ENCODE measurements at places on chromosomes 4 and X.

GRCh38 chrX:118558926-118559325 is 63.3 kb downstream of the DOCK11 start:
- no peak for DNase-seq

DNA sequence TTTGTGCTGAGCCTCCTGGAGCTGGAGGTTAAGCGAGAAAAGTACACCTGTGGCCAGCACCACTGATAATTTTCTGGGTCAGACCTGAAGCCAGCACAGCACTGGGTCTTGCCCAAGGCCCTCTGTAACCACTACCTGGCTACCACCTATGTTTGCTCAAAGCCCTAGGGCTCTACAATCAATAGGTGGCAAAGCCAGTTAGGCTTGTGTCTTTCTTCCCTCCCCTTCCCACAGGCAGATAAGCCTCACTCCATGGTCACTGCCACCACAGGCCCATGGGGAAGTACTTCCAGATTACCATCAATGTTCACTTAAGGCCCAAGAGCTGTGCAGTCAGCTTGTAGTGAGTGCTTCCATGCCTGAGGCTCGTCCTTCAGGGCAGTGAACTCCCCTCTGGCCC is 35.2 kb upstream of the ARMCX4 start:
- no peak for DNase-seq

DNA sequence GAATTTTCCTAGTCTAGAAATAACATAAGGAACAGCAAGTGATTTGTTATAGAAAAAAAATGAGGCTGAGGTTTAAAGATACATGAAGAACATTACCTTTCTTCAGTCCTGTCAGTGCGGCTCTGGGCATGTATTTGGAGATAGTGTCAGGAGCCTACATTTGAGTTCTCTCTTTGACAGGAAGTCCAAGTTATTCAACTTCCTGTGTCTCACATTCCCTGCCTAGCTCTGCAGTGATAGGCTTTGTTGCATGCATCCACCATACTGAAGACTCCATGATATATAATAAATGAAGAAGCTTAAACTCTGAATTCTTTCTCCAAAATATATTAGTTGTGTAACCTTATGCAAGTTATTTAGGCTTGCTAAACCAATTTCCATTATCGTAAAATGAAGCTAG is 148.7 kb downstream of the RELL1 start:
- no peak for DNase-seq

DNA sequence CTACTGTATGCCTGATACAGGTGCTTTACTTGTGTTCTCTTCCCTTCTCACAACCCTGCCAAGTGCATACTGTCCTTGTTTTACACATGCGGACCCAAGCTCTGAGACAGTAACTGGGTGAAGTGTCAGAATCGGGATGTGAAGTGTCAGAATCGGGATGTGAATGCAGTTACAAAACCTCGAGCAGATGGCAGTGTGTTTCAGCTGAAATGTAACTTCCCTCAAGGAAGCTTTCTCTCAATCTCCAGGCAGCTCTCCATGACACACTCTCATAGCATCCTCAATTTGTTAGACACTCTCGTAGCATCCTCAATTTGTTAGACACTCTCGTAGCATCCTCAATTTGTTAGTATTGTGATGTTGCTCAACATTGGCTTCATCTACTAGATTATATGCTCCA is 1.1 kb upstream of the HPSE start:
- DNase-seq = no peak

Data from LHCN-M2 (cell line).